ENCODE measurements at places on chromosomes 4 and X.

DNA sequence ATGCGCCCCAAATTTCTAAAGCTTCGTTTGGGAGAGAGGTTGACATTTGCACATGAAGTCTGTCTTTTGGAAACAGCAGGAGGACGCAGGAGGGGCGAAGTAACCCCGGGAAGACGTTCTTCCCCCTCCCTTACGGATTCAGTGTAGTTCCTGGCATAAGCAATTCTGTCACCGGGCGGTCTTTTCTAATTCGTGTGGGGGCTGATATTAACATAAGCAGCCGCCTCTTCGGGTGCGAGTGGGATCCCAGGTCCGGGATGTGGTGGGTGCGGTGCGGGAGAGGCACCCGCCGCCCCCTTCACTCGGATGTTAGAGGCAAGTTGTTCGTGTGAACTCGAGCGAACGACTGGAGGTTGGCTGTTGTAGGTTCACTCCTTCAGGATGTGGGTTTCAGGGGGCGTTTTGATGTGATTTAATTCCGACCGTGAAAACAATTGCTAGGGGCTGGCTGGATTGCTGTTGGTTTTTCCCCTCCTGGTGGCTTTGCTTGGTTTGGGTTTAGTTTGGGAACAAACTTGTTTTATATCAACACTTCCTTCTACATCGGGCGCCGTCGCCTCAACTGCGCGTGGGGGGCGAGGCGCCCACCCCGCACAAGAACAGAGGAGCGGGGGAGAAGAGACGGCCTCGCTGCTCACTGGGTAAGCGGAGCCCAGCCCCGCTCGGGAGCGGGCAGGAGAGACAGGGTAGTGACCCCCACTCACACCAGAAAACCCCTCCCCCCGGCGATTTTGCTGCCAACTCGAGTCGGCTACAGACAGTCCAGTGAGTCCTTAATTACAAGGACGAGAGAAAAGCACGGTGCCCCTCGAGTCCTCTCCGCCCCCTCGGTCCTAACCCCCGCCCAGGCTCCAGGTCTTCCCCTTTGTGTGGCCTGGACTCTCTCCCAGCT lies 2.9 kb upstream of the LEF1 start:
- H3K36me3 ChIP-seq, result peaks cover 20% of the 10 kb centered on the region
- H3K4me1 ChIP-seq, result peaks cover 46% of the 10 kb centered on the region
- H3K27me3 ChIP-seq, result no peaks in the 10 kb centered on the region
- DNase-seq, result peak; percentile 78
- H3K4me3 ChIP-seq, result peak overlapping the region; percentile 97

DNA sequence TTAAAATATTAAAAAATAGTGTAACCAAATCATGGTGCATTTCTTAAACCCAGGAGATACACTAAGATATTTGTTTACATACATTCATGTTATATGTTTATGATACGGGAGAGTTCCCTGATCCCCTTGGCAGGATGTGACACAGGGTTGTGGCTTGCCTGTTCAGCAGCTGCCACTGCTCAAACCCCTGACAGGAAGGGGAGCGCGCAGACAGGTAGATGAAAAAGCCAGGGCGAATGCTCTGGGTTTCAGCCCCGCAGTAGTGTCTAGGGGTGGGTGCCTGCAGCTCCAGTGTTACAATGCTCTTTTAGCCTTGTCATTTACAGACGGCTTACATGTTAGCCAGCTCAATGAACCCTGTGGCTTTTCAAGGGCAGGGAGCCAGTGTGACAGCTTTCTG lies 1343.8 kb upstream of the IGFBP7 start:
- H3K27me3 ChIP-seq, result no peaks in the 10 kb centered on the region
- no peak overlapping the region for H3K27ac ChIP-seq
- H3K4me1 ChIP-seq, result no peaks in the 10 kb centered on the region
- DNase-seq, result no peak
- no peaks in the 10 kb centered on the region for H3K36me3 ChIP-seq

DNA sequence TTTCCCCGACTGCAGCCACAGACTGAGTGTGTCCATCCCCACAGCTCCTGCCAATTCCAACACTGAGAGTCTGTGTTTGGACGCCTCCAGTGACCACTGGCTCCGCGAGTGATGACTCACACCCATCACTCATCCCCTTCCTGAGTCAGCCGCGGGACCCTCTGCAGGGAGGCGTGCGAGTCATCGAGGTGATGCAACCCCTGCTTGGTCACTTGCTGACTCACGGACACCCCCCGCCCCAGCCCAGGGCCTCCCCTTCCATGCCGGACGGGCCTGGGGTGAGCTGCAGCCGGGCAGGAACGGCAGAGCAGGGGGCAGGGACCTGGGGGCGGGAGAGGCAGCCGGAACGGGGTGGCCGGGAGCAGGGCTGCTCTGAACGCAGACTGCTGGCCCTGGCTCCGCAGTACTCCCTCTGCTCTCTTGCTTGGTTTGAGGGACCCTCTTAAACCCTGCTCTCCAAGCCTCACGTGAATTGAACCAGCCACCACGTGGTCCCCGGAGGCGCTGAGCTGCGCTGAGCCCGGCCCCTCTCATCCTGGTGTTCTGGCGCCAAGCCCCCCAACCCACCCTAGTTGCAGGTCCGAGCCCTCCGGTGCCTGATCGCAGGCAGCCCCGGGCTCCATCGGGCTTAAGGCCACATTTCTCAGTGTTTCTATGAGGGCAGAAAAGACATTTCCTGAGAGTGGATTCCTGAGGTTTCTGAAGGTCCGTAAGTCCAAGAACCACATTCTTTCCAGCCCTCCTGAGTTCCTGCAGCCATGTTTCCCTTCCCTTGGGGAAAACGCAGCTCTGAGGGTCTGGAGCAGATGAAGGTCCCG lies 32.4 kb downstream of the FGFRL1 start:
- peaks cover 2% of the 10 kb centered on the region for H3K4me1 ChIP-seq
- H3K27me3 ChIP-seq, result peaks cover 34% of the 10 kb centered on the region
- no peak overlapping the region for H3K4me3 ChIP-seq
- DNase-seq, result peak; percentile 54
- no peak overlapping the region for H3K27ac ChIP-seq
- H3K36me3 ChIP-seq, result no peaks in the 10 kb centered on the region

GRCh38 chrX:2388669-2389068 lies 112.1 kb downstream of the DHRSX start:
- DNase-seq, result no peak
- H3K4me3 ChIP-seq, result no peak overlapping the region
- no peaks in the 10 kb centered on the region for H3K4me1 ChIP-seq
- H3K27ac ChIP-seq, result no peak overlapping the region
- H3K27me3 ChIP-seq, result no peaks in the 10 kb centered on the region

DNA sequence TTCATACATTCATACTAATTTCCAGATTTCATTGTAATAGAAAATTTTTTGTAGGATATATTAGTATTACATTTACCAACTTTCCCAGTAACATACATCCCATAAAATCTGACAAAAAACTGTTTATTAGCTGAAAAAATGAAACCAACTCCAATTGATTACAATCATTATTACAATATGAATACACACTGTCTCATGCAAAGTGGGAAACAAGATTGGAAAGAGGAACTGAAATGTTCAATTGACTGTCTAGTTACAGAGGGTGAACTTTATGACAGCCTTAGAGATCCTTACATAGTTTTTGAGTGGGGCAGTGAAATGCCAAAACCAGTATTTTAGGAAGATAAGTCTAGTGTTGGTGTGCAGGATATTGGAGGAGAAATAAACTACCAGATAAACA lies 2.3 kb upstream of the AMBN start:
- no peak overlapping the region for H3K4me3 ChIP-seq
- no peak for DNase-seq
- H3K27ac ChIP-seq, result no peak overlapping the region
- no peaks in the 10 kb centered on the region for H3K4me1 ChIP-seq
- H3K27me3 ChIP-seq, result no peaks in the 10 kb centered on the region

All from activated naive CD8-positive, alpha-beta T cell treated with anti-CD3 and anti-CD28 coated beads for 36 hours (primary cell).